ENCODE measurements at places on chromosomes 4 and X. TPM values are rescaled to one million over a fixed set of nuclear protein-coding genes. Genes with fewer than 3 reads are reported as not detected.

GRCh38 chr4:145545538-145546174, 64.0 kb downstream of the SMAD1 start:
- H3K27me3 ChIP-seq, result peaks cover 13% of the 10 kb centered on the region
- H3K36me3 ChIP-seq, result no peaks in the 10 kb centered on the region
- peaks cover 6% of the 10 kb centered on the region for H3K4me1 ChIP-seq

DNA sequence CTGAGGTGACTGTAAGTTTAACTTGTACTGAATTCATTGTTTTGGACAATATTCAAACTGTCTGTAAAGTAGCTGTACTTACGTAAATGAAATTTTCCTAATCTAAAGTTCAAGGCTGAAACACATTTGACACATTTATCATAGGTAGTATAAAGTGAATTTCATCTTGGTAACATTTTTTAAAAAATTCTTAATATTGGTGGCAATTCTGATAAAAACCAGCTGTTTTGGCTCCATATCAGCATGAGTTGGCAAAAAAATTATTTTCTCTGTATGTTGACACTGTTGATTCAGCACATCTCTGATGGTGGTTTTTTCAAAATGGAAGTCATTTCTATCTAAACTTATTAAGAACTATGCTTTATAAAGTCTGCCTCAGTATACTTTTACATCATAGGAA, 30.9 kb downstream of the CXorf58 start:
- H3K27ac ChIP-seq, result no peak overlapping the region
- H3K27me3 ChIP-seq, result no peaks in the 10 kb centered on the region
- no peak overlapping the region for H3K4me3 ChIP-seq
- no peaks in the 10 kb centered on the region for H3K4me1 ChIP-seq
- no peak for DNase-seq

DNA sequence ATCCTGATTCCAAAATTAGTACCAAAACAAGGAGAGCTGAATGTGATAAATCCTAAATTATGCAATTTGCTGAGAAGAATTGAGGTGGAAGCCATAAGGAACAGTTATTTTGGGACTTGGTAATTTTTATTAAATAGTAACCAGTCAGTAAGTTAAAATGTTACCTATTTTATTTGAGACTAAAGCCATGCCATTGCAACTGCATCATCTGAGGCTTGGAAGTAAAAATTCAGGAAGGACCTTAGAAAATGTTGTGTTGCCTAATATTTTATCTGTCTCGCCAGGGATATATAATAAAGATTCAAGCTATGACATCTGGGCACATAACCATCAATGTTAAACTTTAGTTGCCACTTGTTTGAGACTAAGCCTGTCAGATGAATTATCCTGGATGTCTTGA, 341.3 kb upstream of the MAGEB16 start:
- no peak overlapping the region for H3K4me3 ChIP-seq
- H3K4me1 ChIP-seq, result no peaks in the 10 kb centered on the region
- no peak for DNase-seq
- no peak overlapping the region for H3K27ac ChIP-seq

GRCh38 chr4:113633467-113633866, 128.1 kb downstream of the CAMK2D start:
- no peaks in the 10 kb centered on the region for H3K27me3 ChIP-seq
- H3K36me3 ChIP-seq, result peaks cover 7% of the 10 kb centered on the region
- H3K4me3 ChIP-seq, result no peak overlapping the region
- H3K27ac ChIP-seq, result no peak overlapping the region

DNA sequence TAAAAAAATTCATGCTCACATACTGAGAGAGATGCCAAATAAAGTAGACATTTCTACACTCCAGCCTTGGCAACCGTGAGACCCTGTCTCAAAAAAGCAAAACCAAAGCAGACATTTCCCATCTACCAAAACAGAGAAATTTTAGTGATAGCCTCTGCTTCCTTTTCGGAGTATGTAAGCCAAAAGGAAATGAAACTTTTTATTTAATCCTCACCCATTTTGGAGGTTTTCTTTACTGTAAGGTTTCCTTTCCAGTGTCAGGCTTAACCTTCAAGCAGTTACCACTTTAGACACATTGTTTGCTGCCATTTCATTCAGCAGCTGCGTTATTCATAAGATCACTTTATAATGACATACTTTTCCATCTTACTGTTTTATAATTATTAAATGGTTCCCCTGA, 15.9 kb downstream of the ADD1 start:
- H3K4me3 ChIP-seq, result no peak overlapping the region
- no peaks in the 10 kb centered on the region for H3K27me3 ChIP-seq
- peaks cover 55% of the 10 kb centered on the region for H3K4me1 ChIP-seq

DNA sequence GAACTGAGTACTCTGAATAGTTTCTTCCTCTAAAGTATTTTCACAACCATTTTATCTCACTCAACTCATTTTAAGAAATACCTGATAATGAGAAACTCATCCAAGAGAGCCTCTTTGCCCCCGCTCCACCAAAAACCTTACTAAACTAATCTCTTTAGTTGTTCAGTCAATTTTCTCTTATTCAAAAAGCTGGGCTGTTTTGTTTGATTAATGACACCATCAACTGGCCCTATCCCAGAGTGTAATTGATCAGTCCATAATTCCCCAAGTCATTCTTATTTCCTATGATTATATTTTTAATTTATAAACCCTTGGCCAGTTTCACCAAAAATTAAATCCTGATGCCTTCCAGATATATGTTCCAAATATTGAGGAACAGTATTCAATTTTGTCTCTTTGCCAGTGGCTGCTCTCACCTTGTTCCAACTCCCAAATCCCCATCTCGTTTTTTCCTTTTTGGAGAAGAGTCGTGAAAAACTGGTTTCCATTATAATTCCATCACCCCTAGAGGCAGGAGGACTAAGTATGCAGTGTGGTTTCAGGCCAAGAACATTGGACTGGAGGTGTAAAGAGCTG, 10.4 kb downstream of the LIMCH1 start:
- no peak for DNase-seq
- peaks cover 2% of the 10 kb centered on the region for H3K27me3 ChIP-seq
- H3K4me3 ChIP-seq, result no peak overlapping the region
- H3K4me1 ChIP-seq, result no peaks in the 10 kb centered on the region

- no peaks in the 10 kb centered on the region for H3K27me3 ChIP-seq
- no peak overlapping the region for H3K4me3 ChIP-seq
- no peaks in the 10 kb centered on the region for H3K36me3 ChIP-seq
These were observed 21.3 kb downstream of the WFS1 start for GRCh38 chr4:6290769-6291547.

DNA sequence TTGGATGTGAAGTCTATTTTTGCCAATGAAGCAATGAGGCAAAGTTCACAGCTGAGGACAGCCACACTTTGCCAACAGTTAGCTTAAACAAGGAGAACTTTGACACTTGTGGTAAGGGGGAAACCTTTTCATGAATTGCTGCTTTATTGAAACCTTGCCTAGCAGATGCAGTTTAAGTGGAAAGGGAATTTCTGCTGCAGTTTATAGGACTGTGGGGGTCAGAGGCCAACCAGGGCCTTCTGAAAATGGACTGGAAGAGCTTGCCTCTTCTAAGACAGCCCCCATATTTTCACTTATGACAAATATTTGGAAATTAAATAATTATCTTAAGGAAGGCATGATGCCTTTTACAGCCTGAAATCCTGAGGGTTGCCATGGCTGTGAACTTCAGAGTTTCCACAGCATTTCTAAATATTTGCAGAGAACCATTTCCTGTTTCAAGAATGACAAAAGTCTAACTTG, 550.3 kb downstream of the RAB28 start:
- no peaks in the 10 kb centered on the region for H3K4me1 ChIP-seq
- H3K27ac ChIP-seq, result no peak overlapping the region
- no peak overlapping the region for H3K4me3 ChIP-seq

DNA sequence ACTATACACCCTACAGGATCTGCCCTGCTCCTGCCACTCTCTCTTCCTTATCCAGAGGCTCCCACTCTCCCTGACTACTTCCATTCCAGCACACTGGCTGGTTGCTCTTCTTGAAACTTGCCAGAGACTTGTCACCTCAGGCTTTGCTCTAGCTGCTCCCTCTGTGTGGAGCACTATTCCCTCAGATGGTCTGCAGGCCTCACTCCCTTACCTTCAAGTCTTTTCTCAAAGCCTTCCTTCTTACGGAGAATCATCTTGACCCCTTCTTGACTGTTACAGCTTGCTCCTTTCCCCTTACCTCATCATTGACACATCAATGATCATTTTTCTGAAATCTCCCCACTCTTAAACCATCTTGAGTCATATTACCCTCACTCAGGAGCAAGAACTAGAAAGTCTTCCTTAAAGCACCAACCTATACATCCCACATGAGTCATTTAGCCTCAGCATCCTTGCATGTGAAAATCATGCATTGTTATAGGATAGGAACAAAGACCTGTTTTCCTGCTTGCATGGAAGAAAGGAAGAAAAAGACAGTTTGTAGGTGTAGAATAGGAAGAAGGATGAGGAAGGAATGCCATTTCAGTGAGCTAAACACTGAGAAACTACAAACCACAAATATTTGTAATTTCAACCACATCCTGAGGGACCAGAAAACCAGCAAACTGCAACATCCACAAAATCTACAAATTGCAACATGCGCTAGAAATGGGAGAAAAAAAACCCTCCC, 55.7 kb downstream of the ANTXR2 start:
- H3K36me3 ChIP-seq, result peaks cover 25% of the 10 kb centered on the region
- peaks cover 19% of the 10 kb centered on the region for H3K4me1 ChIP-seq
- no peak for DNase-seq
- H3K27me3 ChIP-seq, result no peaks in the 10 kb centered on the region

GRCh38 chr4:40395908-40396793, 61.0 kb downstream of the CHRNA9 start:
- no peak for DNase-seq
- no peak overlapping the region for H3K4me3 ChIP-seq
- peaks cover 9% of the 10 kb centered on the region for H3K27me3 ChIP-seq
- H3K36me3 ChIP-seq, result no peaks in the 10 kb centered on the region

- no peak for DNase-seq
- H3K4me3 ChIP-seq, result peak overlapping the region; percentile 25
- peaks cover 9% of the 10 kb centered on the region for H3K4me1 ChIP-seq
- peak overlapping the region; percentile 55 for H3K27ac ChIP-seq
These were observed 77.0 kb downstream of the LRP2BP start for GRCh38 chr4:185318679-185319078.

GRCh38 chrX:101370888-101371504, 15.0 kb downstream of the BTK start:
- no peak overlapping the region for H3K4me3 ChIP-seq
- H3K4me1 ChIP-seq, result no peaks in the 10 kb centered on the region
- H3K27me3 ChIP-seq, result peaks cover 2% of the 10 kb centered on the region
- DNase-seq, result no peak
- no peaks in the 10 kb centered on the region for H3K36me3 ChIP-seq

DNA sequence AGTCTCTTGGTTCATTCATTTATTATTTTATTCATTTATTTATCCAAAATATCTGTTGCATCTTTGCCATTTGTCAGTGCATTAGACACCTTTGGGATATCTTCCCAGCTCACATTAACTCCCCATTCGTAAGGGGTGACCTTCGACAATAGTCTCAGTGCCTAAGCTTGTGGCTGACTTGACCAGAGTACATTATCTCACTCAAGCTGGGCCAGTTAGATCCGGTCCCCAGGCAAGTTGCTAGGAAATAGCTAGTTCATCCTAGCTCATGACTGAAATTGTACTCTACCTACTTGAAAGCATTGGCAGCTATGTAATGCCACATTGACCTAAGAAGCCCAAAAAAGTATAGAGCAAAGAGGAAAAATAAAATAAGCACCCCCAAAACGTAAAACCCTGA, 165.3 kb downstream of the FBXO8 start:
- peaks cover 5% of the 10 kb centered on the region for H3K4me1 ChIP-seq
- H3K27me3 ChIP-seq, result peaks cover 30% of the 10 kb centered on the region
- no peaks in the 10 kb centered on the region for H3K36me3 ChIP-seq
- no peak overlapping the region for H3K4me3 ChIP-seq
- DNase-seq, result no peak

- no peaks in the 10 kb centered on the region for H3K27me3 ChIP-seq
- H3K27ac ChIP-seq, result no peak overlapping the region
- no peak for DNase-seq
These were observed 110.3 kb downstream of the HMX1 start for GRCh38 chr4:8761167-8761823.

GRCh38 chr4:106273831-106274230, 42.2 kb downstream of the TBCK start:
- H3K36me3 ChIP-seq, result peaks cover 2% of the 10 kb centered on the region
- no peak overlapping the region for H3K27ac ChIP-seq
- no peaks in the 10 kb centered on the region for H3K27me3 ChIP-seq
- no peak for DNase-seq

DNA sequence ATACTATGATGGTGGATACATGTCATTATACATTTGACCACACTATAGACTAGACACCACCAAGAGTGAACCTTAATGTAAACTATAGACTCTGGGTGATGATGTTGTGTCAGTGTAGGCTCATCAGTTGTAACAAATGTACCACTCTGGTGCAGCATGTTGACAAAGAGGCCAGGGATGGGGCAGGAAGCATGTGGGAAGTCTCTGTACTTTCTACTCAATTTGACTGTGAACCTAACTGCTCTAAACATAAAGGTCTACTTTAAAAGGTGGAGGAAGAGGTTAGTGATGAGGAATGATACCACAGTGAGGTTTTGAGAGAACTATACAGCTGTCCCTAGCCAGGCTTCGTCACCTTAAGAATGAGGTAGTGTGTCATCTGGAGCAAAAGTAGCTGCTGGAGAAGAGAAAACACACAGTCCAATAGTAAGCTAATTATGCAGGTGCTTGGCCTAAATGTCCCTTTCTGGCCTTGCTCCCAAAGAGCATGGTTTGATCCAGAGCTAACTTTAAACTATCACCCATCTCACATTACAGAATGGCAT, 38.4 kb downstream of the GRSF1 start:
- peak; percentile 1 for DNase-seq
- no peaks in the 10 kb centered on the region for H3K36me3 ChIP-seq
- H3K4me3 ChIP-seq, result no peak overlapping the region
- peak overlapping the region; percentile 33 for H3K27ac ChIP-seq
- H3K4me1 ChIP-seq, result peaks cover 21% of the 10 kb centered on the region
- no peaks in the 10 kb centered on the region for H3K27me3 ChIP-seq

- no peak overlapping the region for H3K4me3 ChIP-seq
- H3K4me1 ChIP-seq, result no peaks in the 10 kb centered on the region
- DNase-seq, result no peak
- H3K27me3 ChIP-seq, result no peaks in the 10 kb centered on the region
These were observed 1843.5 kb upstream of the AGA start for GRCh38 chr4:179285696-179286095.

DNA sequence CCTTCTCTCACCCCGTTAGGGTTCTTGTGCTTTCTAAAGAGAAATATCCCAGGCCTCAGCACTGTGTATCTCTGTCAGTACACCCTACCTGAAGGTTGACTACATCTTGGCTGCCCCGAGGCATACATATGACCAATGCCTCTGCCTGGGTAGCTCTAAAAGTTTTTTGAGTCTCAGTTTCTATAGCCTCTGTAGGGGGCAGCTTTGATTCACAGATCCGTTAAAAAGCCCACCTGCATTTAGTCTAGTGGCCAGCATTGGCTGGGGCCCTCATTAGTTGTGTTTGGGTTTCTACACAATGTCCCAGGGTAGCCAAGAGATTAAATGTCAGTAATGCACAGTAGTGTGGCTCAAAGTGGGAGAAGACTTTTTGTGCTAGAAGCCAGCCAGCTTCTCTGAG, 151.1 kb downstream of the CFAP299 start:
- no peak overlapping the region for H3K4me3 ChIP-seq
- H3K36me3 ChIP-seq, result no peaks in the 10 kb centered on the region
- H3K4me1 ChIP-seq, result peaks cover 5% of the 10 kb centered on the region
- H3K27ac ChIP-seq, result no peak overlapping the region
- peaks cover 3% of the 10 kb centered on the region for H3K27me3 ChIP-seq

Gene EDA
- 1.6 TPM for total RNA-seq

Gene GDPD2
- 0.10 TPM for total RNA-seq

Gene LUZP4
- total RNA-seq, result not detected

Gene UGT2B15
- total RNA-seq, result not detected

Gene UNC5C
- total RNA-seq, result not detected

Gene USP9X
- total RNA-seq, result 50.4 TPM

Gene FIP1L1
- 123 TPM for total RNA-seq

Gene TLR6
- total RNA-seq, result 1.7 TPM

Gene MAGEB17
- total RNA-seq, result not detected

Gene NSG1
- 0.18 TPM for total RNA-seq

Gene PRRG3
- total RNA-seq, result not detected

Measured in activated T-helper 1 cell treated with anti-CD3 and anti-CD28 coated beads, Interleukin-12 subunit alpha, Interleukin-12 subunit beta, Interleukin-2, Interleukin-4 antibody, amounts not matched to agents 30 ng/mL and 10 ng/mL and 1 ng/mL, durations not matched to agents 14 hours and 24 hours and 36 hours (primary cell).